ENCODE measurements at places on chromosomes 2 and 18.

- no peak for DNase-seq
These were observed 121.4 kb downstream of the ASXL3 start for GRCh38 chr18:33699372-33699771.

GRCh38 chr2:24961903-24962302 lies 9.9 kb downstream of the DNAJC27 start:
- DNase-seq = no peak

- DNase-seq = no peak
These were observed 8.6 kb upstream of the ZNF407 start for GRCh38 chr18:74589021-74589420.

DNA sequence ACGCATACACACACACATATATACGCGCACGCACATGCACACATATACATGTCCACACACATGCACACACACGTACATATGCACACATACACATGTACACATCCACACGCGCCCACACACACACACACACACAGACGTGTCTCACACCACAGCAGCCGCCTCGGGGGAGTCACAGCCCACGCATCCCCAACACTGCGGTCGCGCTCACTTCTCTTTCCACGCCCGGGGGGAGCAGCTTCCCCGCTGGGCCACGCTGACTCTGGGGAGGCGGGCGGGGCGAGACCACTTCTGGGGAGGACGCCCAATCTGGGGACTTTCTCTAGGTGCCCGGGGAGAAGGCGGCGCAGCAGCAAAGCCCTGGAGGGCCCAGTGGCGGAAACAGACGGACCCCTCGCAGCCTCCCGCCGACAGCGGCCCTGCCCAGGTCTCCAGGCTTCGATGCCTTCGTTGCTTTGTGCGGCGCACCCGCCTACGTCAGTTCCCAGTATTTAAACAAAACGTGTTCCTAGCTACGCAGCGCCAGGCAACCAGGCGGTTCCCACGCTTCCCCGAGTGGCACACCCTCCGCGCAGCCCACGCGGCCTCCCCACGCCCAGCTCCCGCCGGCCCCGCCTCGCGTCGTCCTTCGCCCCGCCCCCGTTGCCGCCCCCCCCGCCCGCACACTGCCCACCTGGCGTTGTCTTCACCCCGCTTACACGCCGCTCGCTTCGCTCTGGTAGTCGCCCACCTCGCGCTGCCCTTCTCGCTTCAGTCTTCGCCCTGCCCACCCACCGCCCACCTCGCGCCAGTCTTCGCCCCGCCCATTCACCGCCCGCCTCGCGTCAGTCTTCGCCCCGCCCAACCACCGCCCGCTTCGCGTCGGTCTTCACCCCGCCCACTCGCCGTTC lies 810 bp upstream of the RBFA start:
- DNase-seq = no peak

DNA sequence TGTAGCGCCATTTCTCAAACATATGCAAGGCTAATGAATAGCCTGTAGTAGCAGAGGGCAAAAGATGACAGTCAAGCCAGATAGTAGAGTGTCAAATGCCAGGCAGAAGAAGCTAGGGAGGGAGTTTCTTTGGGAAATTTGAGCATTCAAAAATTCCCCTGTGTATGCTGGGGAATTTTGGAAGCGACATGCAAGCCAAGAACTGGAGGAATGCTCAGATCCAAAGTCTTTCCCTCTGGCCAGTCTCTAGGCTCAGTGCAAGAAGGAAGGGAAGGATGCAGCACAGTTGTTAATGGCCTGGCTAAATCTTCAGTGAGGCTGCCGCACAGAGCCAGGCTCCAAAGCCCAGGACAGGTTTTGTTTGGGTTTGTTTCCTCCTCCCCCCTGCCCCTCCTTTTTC lies 59.9 kb downstream of the ATP9B start:
- DNase-seq = no peak

DNA sequence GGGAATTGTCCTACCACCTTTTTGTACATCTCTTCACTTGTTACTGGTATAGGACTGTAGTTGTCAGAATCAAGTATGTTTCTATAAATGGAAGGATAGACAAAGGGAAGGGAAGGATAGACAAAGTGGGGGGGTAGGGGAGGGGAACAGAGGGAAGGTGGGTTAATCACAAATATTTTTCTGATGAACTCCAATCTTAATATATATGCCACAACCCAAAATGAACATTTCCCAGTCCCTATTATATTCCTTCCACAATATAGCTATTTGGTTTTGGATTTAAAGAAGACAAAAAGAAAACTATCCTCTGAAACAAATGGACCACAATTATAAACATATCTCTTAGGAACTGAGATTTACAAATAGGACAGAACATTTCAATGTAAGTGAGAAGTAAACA lies 329.4 kb downstream of the EXOC6B start:
- DNase-seq = no peak

DNA sequence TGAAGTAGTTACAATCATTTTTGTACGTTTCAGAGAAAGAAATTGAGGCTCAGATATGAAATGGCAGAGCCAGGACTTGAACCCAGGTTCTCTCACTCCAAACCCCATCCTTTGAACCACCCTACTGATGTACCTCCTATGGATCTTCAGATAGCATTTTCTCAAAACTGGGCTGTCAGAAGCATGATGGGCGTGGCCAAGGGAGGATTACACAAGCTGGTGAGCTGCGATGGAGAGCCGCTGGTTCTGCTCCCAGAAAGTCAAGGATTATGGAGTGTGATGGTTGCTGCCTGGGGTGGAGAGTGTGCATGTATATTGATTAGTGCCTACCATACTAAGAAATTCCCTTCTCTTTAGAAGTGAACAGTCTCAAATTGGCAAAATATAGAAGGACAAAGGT lies 47.0 kb upstream of the PPP1CB start:
- no peak for DNase-seq

DNA sequence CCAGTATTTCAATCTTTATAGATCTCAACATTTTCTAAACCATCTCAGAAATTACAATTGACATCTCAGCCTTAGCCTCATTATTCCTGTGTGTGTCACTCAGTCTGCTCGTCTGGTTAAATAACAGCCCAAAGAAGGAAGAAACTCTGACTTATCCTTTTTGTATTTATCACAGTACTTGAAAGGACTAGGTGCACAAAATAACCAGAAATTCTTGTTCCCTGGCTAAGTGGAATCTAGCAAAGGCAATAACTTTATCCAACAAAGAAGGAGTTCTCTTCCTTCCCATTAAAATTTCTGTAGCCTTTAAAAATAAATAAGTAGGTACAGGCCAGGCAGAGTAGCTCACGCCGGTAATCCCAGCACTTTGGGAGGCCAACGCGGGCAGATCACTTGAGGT lies 139.9 kb upstream of the PID1 start:
- DNase-seq = no peak
